ENCODE measurements at places on chromosomes 6 and 20.

- DNase-seq: no peak
Observed at GRCh38 chr6:130603391-130603790, 223.8 kb upstream of the SMLR1 start.

- DNase-seq: no peak
Observed at GRCh38 chr6:57087916-57088315, 2.1 kb upstream of the ZNF451 start.

GRCh38 chr20:25052255-25053194, 5.4 kb downstream of the ACSS1 start:
- no peak for DNase-seq

- peak; percentile 52 for DNase-seq
Observed at GRCh38 chr20:25247956-25248785, at the start of gene PYGB. PYGB (plus strand) TSS chr20:25248085; CDS start chr20:25248179, 94 bp downstream.

- no peak for DNase-seq
Observed at GRCh38 chr6:56477241-56477640, 165.4 kb downstream of the DST start.

DNA sequence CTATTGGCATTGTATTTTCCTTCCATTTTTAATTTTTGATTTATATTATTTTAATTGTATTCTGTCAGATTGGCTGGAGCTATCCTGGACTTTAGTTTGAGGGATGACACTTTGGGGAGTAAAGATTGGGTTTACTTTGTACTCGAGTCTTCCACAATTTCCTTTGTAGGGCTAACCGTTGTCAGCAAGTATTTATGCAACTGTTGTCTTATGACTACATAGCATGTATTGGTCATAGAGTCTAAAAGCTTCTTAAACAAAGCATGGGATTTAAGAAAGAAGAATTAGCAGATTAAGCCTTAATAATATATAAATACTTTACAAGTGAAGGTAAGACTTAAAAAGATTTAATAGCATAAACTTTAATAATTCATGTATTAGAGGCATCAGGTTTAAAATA, 19.6 kb downstream of the FARS2 start:
- no peak for DNase-seq

DNA sequence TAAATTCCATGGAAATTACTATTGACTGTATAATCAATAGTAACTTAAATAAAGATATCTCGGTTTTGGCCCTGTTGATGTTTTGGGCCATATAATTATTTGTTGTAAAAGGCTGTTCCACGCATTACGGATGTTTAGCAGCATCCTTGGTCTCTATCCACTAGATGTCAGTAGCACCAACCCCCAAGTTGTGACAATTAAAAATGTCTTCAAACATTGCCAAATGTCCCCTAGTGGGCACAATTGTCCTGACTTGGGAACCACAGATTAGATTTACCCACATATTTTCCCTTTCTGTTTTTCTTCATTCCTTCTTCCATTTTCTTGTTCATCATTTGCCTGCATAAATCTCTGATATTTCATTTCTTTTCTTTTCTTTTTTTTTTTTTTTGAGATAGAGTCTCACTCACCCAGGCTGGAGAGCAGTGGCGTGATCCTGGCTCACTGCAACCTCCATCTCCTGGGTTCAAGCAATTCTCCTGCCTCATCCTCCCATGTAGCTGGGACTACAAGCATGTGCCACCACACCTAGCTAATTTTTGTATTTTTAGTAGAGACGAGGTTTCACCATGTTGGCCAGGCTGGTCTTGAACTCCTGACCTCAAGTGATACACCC, 13.6 kb upstream of the WFDC8 start:
- no peak for DNase-seq

DNA sequence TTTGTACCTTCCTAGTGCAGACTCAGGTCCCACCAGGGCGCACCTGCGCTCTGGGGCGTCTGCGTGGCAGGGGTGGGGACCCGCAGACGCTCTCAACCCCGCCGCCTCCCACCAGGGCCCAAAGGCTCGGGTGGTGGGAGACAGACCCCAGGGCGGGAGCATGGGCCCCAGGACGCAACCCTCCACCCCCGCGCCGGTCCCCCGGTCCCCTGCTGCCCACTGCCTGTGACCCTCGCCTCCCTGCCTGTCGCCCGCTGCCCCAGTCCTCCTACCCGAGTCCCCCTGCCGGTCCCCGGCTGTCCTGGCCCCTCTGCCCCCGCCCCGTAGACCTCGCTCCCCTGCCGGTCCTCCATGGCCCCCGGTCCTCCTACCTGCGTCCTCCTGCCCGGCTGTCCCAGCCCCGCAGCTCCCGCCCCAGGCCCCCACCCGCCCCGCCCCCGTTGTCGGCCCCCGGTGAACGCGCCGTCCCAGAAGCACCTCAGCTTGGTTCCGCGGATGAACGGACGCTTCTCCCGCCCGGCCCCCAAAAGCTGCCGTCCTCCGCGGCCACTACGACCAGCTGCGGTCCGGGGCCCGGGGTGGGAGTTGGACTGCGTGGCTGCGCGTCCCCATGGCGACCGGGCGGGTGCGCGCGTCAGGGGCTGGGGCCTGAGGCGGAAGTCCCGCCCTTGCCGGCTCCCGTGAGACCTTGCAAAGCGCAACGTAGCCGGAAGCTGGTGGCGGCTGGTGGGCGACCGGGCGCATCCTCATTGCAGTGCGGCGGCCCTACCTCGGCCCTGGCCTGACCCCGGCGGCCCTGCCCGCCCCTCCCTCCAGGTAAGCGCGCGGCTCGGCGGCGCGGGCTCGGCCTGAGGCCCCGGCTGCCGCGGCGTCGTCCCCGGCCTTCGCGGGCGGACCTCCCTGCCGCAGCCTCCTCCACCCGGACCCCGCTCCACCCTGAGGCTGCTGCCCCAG, at the start of gene ARFGAP1:
TSS of gene ARFGAP1 (plus strand) at position 709 of the 954 bp plus-strand sequence. CDS start 2,768 bp downstream, outside the sequence.
- peak; percentile 80 for DNase-seq

DNA sequence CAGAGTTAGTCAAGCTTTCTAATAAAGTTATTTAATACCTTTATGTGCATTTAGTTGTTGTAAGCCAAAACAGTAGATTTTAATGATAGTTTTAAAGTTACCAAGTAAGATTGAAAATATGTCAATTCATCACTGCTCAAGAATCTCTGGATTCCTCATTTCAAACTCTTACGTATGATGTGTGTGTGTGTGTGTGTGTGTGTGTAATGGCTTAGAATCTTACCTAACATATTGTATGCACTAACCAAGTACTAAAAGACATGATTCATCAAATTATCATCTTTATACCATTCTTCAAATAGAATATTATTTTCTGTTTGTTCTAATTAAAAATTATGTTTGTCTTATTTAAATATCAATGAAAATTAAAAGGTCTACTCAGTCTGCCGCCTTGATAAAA, 41.5 kb upstream of the ZNF337 start:
- DNase-seq: no peak

DNA sequence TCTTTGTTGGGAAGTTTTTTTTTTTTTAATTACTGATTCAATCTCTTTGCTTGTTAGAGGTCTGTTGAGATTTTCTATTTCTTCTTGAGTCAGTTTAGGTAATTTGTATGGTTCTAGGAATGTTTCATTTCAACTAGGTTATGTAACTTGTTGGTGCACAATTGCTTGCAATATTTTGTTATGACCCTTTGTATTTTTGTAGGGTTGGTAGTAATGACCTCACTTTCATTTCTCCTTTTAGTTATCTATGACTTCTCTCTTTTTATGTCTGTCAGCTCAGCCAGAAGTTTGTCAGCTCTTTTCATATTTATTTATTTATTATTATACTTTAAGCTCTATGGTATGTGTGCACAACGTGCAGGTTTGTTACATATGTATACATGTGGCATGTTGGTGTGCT, 51.1 kb upstream of the SLC24A3 start:
- DNase-seq: no peak

GRCh38 chr6:159759645-159760044, 2.2 kb upstream of the ACAT2 start:
- no peak for DNase-seq

DNA sequence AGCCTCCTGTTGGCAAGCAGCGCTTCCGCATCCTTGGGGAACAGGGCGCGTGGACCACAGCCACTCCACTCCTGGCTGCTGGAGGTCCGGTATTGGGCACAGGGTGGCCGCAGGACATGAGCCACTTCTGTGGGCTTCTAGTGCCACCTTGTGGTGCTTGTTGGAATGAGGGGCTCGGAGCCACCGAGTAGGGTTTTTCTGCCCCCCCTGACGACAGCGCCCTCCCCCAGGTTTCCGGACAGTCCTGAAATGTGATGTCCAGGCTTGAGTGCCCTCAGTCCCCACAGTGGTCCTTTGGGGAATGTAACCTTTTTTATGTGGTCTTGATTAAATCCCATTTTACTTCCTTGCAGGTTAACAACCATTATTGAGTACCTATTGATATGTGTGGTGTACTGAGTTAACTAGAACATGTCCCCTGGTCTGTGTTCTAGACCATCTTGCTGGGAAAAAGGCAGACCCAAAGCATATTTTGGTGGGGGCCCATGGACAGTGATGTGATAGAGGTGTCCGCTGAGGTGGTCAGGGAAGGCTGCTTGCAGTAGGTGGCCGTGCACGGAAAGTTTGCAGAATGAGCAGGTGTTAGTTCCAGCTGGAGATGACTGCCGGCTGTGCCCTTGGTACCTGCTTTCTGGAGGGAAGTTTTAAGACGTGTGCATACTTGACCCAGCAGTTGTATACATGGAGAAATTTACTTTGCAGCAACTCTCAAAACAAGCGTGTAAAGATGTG, 70.0 kb downstream of the PTPN1 start:
- DNase-seq: peak; percentile 42

DNA sequence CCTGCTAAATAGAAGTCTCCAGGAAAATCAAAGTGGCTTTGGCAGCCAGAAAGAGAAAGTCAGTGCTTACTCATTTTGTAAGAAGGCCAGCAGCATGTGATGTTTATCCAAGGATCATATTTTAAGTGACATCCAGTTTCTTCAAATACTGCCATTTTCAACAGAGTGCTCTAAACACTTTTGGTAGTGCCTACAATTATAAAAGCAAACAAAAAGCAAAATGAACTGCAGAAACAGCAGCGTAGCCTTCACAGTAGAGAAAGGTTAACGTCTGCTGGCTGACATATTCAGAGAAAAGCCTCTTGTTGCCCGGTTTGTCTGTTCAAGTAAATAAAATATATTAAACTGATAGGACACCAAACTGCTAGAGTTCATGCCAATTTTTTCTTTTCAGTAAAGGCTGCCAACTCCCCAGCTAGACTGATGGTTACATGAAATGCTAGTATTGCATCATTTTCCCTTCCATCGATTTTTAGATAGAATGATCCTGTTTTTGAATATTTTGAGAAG, 705.7 kb upstream of the SLC35B3 start:
- no peak for DNase-seq

GRCh38 chr20:22374066-22374465, 210.3 kb downstream of the FOXA2 start:
- DNase-seq: no peak

GRCh38 chr6:34152806-34153520, 7.1 kb upstream of the GRM4 start:
- DNase-seq: no peak

DNA sequence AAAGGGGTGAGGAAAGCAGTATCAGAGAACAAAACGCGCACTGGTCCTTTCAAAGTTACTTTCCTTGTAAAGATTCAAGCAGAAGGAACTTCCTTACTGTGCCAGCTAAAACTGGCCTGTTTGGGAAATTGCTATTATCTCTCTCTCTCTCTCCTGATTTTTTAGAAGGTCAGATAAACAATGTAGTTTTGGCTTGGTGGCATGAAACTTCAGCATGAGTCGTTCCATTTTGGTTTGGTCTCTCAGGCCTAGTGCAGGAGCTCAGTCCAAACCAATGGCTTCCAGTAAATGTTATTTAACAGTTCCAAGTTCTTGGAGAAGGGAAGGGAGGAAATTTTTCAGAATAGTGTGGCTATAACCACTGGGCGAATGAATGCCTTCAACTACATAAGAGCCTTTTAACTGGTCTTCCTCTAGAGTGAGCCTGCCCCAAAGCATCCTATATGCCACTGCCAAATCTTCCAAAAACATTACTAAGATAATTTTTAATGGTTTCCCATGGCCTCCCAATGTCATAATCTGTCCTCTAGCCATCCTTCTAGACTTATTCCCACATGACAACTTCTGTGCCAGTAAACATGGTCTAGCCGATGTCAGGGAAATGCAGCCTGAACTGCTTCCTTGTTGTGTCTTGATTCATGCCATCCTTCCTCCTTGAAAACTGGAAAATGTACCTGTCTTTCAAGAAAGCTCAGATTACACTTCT, 9.1 kb upstream of the SNX9 start:
- DNase-seq: no peak

DNA sequence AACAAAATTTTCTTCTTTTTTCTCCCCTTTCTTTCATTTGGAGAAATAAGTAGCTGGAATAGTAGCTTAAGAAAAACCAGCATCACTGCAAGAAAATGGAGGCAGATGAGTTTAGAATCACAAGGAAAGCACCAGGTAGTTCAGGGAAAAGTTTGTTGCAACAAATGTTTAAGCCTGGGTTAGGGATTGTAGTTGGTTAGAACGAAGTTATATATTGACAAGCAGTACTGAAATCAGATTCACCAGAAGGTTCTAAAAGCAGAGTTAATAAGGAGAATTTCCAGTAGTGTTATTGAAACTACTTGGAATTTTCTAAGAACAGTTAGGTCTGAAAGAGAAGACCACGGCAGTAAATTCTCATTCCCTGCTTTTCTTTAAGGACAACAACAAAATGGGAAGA, 70.2 kb downstream of the BMP2 start:
- DNase-seq: no peak

- DNase-seq: no peak
Observed at GRCh38 chr20:11350126-11351005, 567.3 kb upstream of the BTBD3 start.

- no peak for DNase-seq
Observed at GRCh38 chr6:53130569-53131290, 17.9 kb downstream of the GCM1 start.

DNA sequence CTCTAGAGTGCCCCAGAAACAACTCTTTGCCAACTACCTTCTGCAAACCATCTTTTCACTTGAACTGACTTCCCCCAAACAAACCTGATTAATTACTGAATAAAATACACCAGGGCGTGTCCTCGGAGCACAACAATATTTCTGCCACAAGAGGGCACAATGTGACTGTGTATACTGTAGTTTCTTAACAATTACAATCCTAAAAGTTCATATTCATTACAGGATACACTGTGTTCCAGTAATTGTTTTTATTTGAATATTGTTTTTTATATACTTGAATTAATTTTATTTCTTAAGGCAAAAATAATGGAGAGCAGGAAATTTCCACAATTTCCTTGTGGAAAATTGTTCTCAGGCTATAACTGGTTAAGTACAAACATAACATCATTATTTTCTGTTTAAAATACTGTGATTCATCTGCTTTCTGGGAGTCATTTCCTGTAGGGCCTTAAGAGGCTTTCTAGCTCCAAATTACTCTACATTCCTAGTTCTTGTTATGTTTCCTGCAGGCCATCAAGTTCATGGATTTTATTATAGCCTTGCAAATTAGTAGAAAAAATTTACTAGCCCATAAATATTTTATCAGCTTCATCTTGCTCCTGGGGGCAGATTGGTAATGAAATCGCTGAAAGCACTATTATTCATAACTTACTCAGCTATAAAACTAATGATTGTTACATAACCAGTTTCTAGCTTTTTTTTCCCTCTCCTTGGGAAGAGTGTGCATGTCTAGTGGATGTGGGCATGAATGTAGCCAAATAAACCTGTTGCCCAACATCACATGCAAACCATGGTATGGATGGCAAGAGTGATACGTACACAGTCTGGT, 51.9 kb upstream of the SLC22A16 start:
- peak; percentile 15 for DNase-seq

Measured in activated CD4-positive, alpha-beta T cell treated with anti-CD3 and anti-CD28 coated beads for 24 hours (primary cell).